Hypothalamus (tissue), 51 donors: ENCODE measurements at places on chromosomes 11 and 22.

DNA sequence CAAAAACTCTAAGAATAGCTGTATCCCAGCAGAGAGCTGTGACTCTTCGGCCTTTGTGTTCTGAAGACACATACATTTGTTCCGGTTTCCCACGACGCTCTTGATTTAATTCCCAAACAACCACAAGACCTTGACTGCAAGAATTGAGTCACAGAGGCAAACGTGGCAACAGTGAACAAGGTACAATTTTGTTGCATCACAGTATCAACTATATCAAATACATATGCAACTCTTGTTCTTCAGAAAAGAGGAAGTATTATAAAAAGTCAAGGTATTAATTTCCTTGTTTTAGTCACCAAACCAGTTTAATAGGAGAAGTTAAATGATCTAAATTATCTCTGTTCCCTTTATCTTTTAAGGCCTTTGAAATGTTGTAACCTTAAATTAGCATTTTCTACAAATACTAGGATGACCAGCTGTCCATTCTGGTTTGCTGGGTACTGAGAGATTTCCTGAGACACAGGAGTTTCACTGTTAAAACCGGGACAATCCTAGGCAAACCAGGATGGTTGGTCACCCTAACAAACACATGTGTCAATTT lies 11.1 kb downstream of the HPS5 start:
- no peak for DNase-seq

DNA sequence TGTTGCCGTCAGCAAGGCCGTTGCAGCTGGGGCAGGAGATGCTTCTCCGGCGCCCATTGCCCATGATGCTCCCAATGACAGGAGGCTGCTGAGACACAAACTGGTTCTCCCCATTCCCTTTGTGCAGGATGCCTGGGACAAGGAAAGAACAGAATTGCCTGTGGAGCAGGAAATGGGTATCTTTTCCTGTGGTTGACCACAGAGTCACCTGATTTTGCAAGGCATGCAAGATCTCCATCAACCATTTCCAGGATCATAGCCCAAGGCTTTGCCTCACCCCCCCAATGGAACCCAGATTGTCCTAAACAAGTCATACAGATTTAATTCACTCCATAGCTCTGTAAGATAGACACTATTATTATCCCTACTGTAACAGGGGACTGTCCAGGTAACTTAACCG lies 148.1 kb upstream of the NARS2 start:
- no peak for DNase-seq

GRCh38 chr11:89176938-89177337 lies 737 bp upstream of the TYR start:
- DNase-seq, result no peak

DNA sequence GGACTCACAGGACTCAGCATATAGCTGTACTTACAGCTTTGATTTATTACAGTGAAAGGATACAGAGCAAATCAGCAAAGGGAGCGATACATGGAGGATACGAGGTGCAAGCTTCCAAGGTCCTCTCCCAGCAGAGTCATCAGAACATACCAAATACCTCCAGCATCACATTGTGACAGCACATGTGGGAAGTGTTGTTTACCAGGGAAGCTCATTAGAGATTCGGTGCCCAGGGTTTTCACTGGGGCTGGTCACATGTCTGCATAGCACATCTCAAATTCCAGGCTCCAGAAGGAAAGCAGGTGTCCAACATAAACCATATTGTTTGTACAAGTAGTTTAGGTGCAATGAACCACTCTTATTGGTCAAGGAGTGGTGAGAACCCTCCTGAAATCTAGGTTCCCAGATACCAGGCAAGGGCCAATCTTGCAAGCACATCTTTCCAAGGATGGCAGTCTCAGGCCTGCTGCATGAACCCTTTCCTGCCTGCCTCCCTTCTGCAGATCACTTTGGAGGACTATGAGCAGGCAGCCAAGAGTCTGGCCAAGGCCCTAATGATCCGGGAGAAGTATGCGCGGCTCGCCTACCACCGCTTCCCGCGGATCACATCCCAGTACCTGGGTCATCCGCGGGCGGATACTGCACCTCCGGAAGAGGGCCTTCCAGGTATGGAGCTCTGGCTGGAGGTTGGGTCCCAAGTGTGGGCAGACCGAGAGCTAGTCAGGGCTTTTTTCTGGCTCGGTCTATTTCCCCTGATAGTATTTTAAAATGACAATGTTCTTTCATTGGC lies 26.7 kb downstream of the AMPD3 start:
- no peak for DNase-seq

DNA sequence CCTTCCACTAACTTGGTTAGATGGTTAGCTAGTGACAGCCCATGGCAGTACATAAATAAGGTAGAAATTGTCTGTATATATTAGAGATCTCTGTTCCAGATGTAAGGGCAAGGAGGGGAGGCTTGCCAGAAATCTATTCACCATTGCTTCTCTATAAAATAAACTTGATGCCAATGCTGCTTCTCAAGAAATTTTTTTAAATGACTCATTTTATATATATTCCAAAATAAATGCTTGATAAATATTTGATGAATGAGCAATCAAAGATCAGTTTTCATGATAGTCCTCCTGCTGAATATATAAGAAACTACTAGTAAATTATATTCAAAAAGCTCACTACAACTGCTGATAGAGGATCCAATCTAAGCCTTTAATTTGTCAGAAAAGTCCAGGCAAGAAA lies 710.6 kb upstream of the CCDC179 start:
- DNase-seq, result no peak

- DNase-seq, result no peak
Observed at GRCh38 chr22:19519041-19519926, 4.9 kb downstream of the CLDN5 start.

- DNase-seq, result peak; percentile 14
Observed at GRCh38 chr11:34250732-34251588, 106.8 kb downstream of the ABTB2 start.

- DNase-seq, result no peak
Observed at GRCh38 chr11:115421352-115421991, 82.7 kb downstream of the CADM1 start.

DNA sequence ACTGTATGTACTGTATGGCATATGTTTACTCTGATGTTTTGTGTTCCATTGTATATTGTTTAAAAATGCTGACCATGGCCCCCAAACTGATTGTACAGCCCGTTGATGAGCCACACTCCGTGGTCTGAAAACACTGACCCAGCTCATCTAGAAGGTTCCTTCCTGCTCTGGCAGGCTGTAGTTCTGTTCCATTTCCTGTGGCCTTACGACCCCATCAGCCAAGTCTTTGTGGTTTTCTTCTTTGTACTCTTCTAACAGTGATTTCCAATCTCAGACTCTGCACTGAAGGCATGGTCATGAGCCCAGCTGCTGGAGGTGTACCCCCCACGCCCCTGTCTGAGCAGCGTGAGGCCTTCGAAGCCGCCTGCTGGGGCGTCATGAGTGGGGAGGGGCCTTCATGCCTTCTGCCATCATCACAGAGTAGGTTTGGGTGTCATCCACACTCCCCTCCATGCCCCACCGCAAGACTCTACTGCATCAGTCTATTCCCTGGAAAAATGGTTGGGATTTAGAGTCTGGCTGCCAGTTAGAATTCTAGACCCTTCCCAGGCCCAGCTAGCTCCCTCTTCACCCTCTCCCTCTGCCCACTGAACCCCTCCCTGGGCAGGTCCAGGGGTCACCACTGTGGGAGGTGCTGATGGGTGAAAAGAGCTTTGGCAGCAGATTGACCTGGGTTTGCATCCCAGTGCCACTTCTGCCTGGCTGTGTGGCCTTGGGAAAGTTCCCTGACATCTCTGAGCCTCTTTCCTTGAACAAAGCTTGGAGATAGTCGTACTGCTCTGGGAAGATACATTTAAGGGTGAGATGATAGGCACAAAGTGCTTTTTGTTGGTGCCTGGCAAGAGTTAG lies 11.3 kb upstream of the C11orf96 start:
- no peak for DNase-seq

- DNase-seq, result no peak
Observed at GRCh38 chr11:28715726-28716125, 607.5 kb downstream of the METTL15 start.

- no peak for DNase-seq
Observed at GRCh38 chr11:131037873-131038272, 121.6 kb upstream of the SNX19 start.

DNA sequence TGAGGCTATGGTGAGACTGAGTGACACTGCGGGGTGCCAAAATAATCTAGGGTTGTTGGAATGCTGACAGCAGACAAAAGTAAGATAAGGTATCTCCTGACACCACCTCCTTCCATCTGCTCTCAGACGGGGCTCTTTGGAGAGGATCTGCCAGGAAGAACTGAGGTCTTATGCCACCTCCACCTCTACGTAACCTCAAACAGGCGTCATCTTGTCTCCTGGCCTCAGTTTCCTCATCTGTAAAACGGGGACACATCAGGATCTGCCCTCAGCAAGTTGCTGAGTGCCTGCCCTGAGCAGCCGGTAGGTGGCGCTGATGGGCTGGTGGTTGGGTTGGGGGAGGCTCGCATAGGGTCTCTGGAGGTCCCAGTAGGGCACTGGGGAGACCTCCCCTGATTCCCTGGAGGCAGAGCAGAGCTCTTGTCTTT lies 1.7 kb upstream of the MYEOV start:
- no peak for DNase-seq

- DNase-seq, result no peak
Observed at GRCh38 chr11:44247508-44247907, 62.4 kb downstream of the ALX4 start.

- DNase-seq, result no peak
Observed at GRCh38 chr11:102577182-102577581, 46.6 kb upstream of the MMP7 start.

- DNase-seq, result no peak
Observed at GRCh38 chr22:22803285-22803853, 84.2 kb upstream of the IGLL5 start.

GRCh38 chr11:57318178-57318577 lies 6.6 kb downstream of the TNKS1BP1 start:
- DNase-seq, result no peak

DNA sequence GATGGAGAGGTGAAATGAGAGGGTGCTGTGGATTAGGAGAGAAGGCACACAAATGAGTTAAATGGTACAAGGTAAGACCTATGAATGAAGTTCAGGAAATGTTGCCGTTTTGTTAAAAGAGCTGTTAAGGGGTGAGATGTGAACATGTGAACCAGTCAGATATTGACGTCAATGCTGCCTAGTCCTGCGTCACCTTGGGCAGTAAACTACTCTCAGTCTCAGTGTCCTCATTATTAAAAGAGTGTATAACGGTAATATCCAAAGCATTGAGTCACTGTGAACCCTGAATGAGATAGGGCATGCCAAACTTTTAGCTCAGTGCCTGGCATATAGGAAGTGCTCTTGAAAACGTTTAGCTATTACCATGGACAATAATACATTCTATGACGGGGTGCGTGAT lies 32.4 kb upstream of the SORL1-AS1 start:
- DNase-seq, result no peak

GRCh38 chr11:97451441-97451840 lies 1061.6 kb downstream of the JRKL start:
- no peak for DNase-seq
